Osteoblast (primary cell): ENCODE measurements at places on chromosomes 2 and 18. TPM values are rescaled to one million over a fixed set of nuclear protein-coding genes. Genes with fewer than 3 reads are reported as not detected.

DNA sequence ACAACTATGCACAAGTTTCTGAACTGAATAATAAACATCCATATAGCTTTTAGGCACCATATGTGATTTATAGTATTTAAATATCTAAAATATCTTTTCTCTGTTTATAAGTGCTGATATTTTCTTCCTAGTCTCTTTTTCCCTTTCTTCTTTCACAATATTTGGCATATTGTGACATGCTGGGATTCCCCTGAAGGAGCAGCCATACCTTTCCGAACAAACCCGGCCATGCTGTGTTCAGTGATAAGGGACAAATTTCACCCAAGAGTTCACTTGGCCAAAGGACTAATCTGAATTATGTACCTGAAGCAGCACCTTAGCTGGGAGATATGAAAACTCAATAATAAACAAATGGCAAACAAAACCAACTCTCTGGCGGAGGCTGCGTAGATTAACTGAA is 250.8 kb downstream of the RDH14 start:
- DNase-seq = no peak

GRCh38 chr2:230447455-230448451 is 31.8 kb downstream of the SP100 start:
- DNase-seq = no peak

GRCh38 chr2:31070339-31071125 is 67.7 kb downstream of the GALNT14 start:
- DNase-seq = no peak

DNA sequence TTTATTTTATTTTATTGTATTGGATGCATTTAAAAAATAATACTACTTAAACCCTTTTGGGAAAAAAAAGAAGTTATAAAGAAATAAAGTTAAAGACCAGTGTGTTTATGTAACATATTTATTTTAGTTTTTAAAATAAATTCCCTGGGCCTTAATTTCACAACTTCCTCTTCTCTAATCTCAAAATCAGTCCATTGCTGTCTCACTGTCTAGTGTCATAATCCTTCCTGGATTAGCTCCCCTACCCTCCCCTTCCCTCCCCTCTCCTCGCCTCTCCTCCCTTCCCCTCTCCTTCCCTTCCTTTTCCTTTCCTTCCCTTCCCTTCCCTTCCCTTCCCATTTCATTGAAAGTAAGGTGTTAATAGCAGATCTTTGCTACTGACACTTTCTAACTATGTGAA is 40.3 kb upstream of the ZEB2 start:
- DNase-seq = no peak

DNA sequence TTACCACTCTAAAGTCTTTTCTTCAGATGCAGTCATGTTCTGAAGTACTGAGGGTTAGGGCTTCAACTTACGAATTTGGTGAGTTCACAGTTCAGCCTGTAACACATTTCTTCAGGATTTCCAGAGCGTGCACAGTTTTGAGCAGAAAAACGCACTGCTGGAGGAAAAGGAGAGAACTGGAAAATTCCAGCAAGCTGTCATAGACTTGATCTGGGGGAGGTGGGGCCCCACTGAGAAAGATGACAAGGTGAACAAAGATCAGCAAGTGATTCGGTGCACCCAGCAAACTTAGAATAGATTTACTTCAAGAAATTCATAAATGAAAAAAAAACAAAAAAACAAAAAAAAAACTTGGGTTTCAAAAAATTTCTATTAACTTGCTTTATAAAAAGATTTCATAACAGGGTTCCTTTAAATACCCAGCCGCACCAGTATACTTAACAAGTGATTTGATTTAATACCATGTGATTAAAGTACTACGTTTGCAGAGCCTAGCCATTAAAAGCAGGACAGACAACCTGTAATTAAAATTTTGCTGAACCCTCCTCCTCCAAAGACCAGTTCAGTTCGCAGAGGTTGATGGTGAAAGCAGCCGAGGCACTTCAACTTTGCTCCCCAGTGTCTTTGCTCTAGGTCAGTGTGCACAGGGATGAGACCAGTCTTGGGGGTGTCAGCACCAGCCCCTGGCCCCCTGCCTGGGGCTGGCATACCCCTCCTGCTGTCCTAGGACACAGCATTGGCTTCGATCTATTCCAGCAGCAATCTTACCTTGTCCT is 30.5 kb downstream of the CTIF start:
- DNase-seq = no peak

DNA sequence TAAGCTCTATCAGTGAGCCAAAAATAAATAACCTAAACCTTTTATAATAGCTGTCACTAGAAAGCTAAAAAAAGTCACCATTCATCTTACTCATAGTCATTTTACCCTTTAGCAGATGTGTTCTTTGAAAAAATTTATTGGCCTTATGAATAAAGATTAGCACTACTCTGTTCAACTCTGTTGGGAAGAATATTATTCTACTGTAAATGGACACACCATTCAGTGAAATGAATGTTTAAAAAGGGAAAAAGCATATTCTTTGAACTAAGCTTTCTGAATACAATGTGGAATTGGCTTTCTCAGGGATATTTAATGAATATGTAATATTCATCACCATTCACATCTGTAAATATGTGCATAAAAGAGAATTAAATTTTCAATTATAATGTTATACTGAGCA is 422.0 kb downstream of the CBLN2 start:
- DNase-seq = no peak

- DNase-seq = peak; percentile 79
Observed at GRCh38 chr2:33395655-33396249, 80.7 kb upstream of the RASGRP3 start.

GRCh38 chr2:64820901-64821300 is 167.2 kb upstream of the SERTAD2 start:
- DNase-seq = no peak

DNA sequence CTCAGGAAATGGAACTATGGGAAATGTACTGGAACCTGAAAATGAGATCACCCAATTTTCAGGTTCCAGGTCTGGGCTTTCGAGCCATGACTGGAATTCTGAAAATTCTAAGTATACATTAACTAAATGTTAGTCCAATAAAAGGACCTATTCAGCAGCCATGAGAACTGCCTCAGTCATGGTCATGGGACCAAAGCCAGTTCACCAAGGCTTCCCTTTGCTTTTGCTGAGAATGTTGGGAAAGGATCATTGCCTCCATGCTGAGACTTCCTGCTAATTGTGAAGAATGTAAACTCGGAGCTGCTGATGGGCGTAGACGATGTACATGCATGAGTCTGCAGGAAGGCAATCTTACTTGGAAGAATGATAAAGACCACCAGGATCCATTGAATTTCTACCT is 624.4 kb upstream of the SOX11 start:
- DNase-seq = no peak

DNA sequence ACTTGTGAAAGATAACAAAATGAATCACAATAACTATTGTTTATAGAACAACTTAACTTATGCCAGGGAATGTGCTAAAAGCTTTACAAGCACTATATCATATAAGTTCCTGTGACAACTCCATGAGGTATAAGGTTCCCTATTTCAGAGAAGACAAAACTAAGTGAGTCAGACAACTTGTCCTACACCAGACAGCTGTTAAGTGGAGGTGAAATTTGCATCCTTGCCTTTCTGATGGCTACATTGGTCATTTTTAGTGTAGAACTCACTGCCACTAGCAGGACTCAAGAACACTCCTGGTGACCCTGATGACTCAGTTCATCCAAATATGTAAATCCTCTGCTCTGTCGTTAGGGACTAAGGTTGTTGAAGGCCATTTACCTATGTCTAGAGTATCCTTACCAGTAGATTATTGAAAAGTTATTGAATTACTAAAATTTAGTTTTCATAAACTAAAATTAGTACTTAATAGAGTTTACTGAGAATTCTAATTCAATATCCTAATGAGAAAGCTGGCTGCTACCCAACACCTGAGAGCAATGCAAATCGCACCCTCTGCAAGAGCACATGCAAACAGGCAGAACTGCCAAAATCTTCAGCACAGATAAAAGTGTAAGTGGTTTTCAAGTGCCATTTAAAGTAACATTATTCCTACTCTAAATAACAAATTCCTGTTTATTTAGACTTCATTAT is 636.2 kb downstream of the NRXN1 start:
- no peak for DNase-seq

DNA sequence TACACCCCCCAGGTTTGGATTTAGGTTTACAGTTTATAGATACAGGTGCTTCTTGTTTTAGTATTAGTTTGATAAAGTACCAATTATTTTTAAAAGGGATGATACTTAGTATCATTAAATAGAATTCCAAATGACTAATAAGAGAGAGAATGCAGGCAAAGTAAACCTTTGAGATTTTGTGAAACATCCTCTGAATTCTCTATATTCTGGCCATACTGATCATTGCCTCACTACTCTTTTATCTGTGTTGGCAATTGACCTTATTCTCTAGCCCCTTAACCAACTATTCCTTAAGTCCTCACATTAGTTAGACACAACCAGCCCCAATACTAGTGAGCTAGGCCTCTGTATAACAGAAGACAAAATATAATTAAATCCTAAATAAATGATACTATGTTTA is 125.4 kb downstream of the COMMD1 start:
- no peak for DNase-seq

- DNase-seq = no peak
Observed at GRCh38 chr2:4782647-4783046, 909.5 kb upstream of the SOX11 start.

- DNase-seq = no peak
Observed at GRCh38 chr18:32321826-32322225, 132.0 kb downstream of the MEP1B start.

DNA sequence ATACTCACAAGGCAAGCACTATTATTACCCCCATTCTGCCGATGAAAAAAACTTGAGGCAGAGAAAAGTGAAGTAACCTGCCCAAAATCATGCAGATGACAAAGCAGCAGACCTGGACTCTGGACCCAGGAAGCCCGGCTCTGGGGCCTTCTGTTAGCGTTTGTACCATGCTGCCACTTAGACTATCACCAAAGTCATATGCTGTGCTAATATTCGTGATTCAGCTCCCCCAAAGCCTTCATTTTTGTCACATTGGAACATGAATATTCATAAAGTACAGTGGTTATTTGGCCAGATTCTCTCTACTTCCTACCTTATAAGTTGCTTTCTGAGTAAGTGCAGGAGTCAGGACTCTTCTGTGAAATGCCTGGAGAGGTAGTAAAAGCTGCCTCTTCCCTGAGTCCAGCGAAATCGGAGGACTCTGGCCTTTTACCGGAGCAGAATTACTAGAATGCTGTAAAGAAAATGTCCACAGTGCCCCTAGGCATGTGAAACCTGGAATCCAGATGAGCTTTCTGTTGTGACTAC is 86.7 kb downstream of the FTCDNL1 start:
- DNase-seq = no peak

DNA sequence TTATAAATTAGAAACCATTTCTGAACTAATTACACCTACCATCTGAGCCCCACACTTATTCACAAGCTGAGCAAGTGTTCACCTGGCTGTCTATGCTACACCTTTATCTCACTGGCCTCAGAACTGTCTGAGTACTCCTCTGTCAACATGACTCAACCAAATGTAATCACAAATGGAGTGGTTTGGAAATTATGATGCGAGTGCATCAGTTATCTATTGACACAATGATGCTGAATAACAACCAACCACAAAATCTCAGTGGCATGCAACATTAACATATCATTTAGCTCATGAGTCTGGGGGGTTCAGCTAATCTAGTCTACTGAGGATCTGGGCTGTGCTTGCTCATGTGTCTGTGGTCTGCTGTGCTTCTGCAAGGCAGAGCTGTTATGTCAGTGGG is 184.2 kb upstream of the NXPH2 start:
- DNase-seq = no peak

- no peak for DNase-seq
Observed at GRCh38 chr18:75161256-75162028, 47.5 kb downstream of the PTGR3 start.

REG3A gene
- total RNA-seq = not detected in 2 replicates

SCTR gene
- total RNA-seq = not detected in 2 replicates

PID1 gene
- total RNA-seq = 9.8 and 11.8 TPM in 2 replicates

CCDC93 gene
- total RNA-seq = 40.5 and 47.7 TPM in 2 replicates

RAX gene
- not detected in 2 replicates for total RNA-seq

GAL3ST2 gene
- total RNA-seq = 0.29 and 0.36 TPM in 2 replicates

PSMA8 gene
- total RNA-seq = not detected in 2 replicates

LYG1 gene
- total RNA-seq = under 0.01 and 0.88 TPM in 2 replicates

FBXO15 gene
- total RNA-seq = 0.29 and 0.36 TPM in 2 replicates

USP14 gene
- 21.4 and 24.8 TPM in 2 replicates for total RNA-seq

CRYGA gene
- not detected in 2 replicates for total RNA-seq
